ENCODE measurements at places on chromosomes 3 and 15. TPM values are rescaled to one million over a fixed set of nuclear protein-coding genes. Genes with fewer than 3 reads are reported as not detected.

Gene HCN4
- 0.29 TPM for total RNA-seq

Gene CCDC50
- 49.5 TPM for total RNA-seq

Gene NIT2
- total RNA-seq: 64.1 TPM

Gene ZPLD1
- total RNA-seq: not detected

Gene NEDD4
- total RNA-seq: 27.0 TPM

Gene KCNMB3
- total RNA-seq: 6.7 TPM

Gene GABRR3
- not detected for total RNA-seq

Gene SHF
- total RNA-seq: 12.9 TPM

Gene FSIP1
- 1.3 TPM for total RNA-seq

Gene GRM2
- 0.14 TPM for total RNA-seq

Gene SLCO2A1
- 2.5 TPM for total RNA-seq

Measured in Caco-2 (cell line).